GM23338 (cell line): ENCODE measurements at places on chromosomes 4 and X.

GRCh38 chr4:131344761-131345160 lies 1804.3 kb upstream of the PCDH10 start:
- peak; percentile 4 for DNase-seq

- DNase-seq = no peak
Measured at GRCh38 chrX:14440106-14440505, 89.2 kb upstream of the GLRA2 start.

- no peak for DNase-seq
Measured at GRCh38 chr4:123452616-123453015, 56.0 kb downstream of the SPRY1 start.

DNA sequence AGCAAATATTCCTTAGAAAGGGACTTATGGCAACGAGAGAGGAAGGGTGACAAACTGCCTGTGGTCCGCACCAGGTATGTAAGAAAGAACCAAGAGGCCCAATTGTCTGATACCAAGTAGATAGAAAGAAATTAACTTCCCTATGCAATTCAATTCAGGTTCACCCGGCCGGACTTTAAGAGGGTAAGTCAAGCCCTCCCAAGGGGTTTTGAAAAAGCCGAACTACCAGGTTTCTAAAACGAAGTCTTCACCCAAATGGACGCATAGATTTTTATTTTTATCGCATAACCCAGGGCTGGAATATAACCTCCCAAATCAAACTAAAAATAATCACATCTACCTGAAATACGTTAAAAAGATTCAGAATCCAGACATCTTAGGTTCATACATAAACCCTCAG lies 1.6 kb upstream of the MAB21L2 start:
- DNase-seq = peak; percentile 8

- DNase-seq = no peak
Measured at GRCh38 chrX:68876731-68877130, 47.9 kb downstream of the EFNB1 start.

DNA sequence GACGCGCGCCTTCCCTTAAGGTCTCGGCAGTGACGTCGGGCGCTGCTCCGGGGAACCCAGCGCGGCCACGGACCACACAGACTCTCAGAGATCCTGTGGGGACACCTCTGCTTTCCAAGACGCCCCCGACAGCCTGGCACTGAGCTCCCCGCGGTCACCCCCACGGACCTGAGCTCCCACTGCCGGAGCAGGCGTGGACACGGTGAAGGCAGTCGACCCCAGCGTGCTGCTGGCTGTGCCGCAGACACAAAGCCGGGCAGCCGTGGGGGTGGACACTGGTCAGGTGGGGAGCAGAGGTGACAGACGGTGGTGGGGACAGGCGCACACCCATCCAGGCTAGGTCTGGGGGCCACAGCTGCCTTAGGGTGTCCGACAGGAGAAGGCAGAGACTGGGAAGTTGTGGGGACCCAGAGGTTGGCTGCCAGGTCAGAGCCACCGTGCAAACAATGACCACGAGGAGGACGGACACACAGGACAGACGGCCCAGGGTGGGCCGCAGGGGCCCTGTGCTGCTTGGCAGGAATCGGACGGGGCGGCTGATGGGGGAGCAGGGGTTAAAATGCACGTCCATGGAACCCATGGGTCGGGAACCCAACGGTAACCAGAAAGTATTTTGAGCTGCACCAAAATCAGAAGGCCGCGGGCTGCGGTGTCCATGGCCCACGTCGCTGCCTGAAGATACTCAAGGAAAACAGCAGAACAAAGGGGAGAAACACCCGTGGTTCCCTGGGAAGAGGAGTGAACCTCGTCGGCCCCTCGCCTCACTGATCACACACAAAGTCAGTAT lies 16.6 kb upstream of the GTPBP6 start:
- no peak for DNase-seq

- peak; percentile 8 for DNase-seq
Measured at GRCh38 chrX:57772637-57773036, 92.6 kb upstream of the NLRP2B start.
